ENCODE measurements at places on chromosomes 11 and 22.
A peak's percentile ranks its signal among the peaks of the same experiment; 100 is the strongest.

DNA sequence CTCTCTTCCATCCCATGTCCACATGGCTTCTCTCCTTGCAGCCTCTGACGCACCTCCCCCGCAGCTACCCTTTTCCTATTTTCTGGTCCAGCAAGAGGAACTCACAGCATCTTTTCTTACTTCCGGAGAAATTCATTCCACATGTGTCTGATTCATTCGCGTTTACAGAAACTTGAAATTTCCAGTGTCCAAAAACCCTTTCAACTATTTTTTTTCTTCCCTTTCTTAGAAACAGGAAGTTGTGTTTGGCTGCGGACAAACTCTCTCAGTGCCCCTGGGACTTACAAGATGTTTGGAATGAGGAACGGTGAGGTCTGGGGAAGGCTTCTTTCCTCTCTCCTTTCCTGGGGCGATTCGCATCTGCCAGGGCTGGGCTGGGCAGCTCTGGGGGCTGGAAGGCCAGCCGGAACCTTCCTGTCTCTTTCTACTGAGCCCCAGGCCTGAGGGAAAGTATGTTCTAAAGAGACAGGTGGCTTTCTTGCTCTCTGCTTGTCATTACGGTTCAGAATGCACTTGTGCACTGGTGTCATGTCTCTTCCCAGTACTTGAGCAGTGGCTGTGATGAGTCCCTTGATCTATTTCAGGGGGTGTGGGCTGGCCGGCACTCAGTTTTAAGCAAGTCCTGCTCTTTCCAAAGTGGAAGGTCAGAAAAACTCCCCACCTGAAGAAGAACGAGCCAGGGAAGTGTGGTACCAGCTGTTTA lies 27.5 kb downstream of the ADAMTS8 start:
- DNase-seq: peak; percentile 81

DNA sequence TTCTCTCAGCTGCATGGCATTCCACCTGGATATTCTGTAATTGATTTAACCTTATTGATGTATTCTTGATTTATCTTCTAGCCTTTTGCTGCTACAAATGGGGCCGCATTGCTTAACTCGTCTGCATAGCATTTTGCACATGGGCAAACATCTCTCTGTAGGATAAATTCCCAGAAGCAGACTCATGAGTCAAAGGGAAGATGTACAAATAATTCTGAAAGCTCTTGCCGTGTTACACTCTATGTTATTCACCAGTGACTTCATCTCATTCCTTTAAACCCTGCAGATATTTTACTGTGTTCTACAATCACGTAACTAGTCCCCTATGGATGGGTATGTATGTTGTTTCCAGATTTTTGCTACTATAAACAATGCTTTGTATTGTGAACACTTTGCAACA lies 112.7 kb downstream of the SEZ6L start:
- DNase-seq: no peak

GRCh38 chr22:26798462-26799065 lies 141.2 kb downstream of the MIAT start:
- no peak for DNase-seq

GRCh38 chr22:27004434-27004833 lies 347.0 kb downstream of the MIAT start:
- DNase-seq: no peak

DNA sequence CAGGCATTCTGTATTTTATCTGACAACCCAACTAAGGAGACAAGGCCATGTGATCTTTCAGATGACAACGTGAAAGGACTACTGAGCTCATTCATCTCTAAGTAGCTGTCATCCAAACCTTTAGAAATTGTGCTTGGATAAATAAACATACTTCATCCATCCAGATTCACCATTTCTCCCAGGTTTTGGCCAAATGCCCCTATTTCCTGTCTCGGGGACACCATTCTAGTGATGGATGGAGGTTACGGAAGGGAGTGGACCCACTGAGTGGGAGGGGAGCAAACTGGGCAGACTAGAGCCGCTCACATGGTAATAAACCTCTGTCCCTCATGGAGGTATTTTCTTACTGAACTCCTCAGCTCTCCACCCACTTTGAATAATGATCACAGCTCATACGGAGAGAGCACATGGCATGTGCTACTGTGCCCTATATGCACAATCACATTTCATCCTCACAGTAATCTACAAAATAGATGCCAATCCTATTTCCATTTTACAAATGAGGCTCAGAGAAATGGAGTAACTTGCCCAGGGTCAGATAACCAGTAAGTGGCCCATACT lies 114.4 kb downstream of the SLC1A2 start:
- no peak for DNase-seq

DNA sequence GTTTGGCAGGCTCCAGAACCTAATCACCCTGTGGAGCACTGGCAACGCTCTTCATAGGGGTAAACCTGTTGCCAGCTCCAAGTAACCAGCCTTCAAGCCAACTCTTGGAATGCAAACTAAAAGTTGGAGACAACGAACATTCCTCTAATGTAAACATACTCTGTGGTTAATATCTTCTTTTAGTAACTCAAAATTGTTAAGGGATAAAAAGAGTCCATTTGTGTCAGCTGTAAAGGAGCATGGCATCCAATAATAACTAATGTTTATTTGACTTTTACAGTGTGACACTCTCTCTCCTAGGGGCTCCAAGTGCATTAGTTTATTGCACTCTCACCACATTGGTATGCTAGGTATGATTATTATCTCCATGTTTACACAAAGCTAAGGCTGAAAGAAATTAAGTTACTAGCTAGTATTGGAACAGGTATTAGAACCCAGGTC lies 31.0 kb upstream of the AMOTL1 start:
- no peak for DNase-seq

GRCh38 chr11:134142536-134142935 lies 73.7 kb downstream of the JAM3 start:
- no peak for DNase-seq
